ENCODE measurements at places on chromosomes 7 and 10. TPM values are rescaled to one million over a fixed set of nuclear protein-coding genes. Genes with fewer than 3 reads are reported as not detected.

DNA sequence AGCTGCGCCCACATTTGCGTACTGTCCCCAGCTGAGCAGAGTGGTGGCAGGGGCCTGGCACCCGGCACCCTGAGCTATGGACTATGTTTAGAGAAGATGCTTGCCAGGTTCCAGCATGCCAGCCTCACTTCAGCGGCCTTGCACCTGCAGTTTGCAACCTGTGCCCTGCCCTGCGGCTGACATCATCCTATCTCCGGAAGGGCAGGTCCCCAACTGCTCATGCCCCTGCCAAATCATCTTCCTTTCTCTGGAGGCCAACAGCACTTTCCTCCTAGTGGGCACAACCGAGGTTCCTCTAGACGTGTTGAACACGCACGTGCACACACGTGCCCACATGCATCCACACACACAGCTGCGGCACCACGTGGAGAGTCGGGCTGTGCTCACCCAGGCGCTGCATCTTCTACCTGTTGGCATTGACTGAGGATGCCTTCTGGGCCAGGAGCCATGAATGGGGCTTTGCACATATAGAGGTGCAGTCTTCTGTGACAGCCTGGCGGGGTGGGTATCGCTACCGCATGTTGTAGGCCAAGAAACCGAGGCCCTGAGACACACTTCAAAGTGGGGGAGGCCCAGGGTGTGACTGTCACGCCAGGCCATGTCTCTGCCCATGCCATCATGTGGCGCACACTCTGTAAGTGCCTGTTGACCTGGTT is 24.5 kb downstream of the CNPY1 start:
- no peak for DNase-seq
- H3K27ac ChIP-seq, result no peak overlapping the region
- no peak overlapping the region for H3K4me3 ChIP-seq
- no peaks in the 10 kb centered on the region for H3K27me3 ChIP-seq

GRCh38 chr7:17560516-17560915 is 262.1 kb downstream of the AHR start:
- H3K4me3 ChIP-seq, result no peak overlapping the region
- peaks cover 2% of the 10 kb centered on the region for H3K27me3 ChIP-seq
- H3K4me1 ChIP-seq, result no peaks in the 10 kb centered on the region
- H3K27ac ChIP-seq, result no peak overlapping the region

- H3K36me3 ChIP-seq, result no peaks in the 10 kb centered on the region
- H3K4me1 ChIP-seq, result peaks cover 46% of the 10 kb centered on the region
- no peak overlapping the region for H3K27ac ChIP-seq
- H3K27me3 ChIP-seq, result no peaks in the 10 kb centered on the region
- peak overlapping the region; percentile 35 for H3K4me3 ChIP-seq
- peak; percentile 49 for DNase-seq
Observed at GRCh38 chr10:110354322-110354766, 49.6 kb upstream of the SMNDC1 start.

DNA sequence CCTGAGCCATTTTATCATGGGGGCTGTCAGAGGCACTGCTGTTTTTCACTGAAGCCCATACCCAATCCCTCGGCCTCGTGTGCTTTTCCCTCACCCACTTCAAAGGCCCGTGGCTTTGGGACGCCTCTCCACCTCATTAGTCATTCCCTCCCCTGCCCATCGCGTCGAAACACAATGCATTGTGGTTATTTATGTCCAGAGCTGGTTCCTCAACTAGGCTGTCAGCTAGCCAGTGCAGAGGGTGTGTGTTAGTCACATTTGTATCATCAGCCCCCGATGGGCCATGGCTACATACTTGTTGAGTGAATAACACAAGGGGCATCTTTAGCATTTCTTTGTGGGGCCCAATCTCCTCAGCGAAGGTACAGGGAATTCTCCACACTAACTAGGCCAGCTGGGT is 3.8 kb upstream of the CRCP start:
- H3K4me3 ChIP-seq, result no peak overlapping the region
- H3K36me3 ChIP-seq, result no peaks in the 10 kb centered on the region
- H3K27me3 ChIP-seq, result no peaks in the 10 kb centered on the region
- H3K4me1 ChIP-seq, result peaks cover 15% of the 10 kb centered on the region
- H3K27ac ChIP-seq, result no peak overlapping the region

- DNase-seq, result no peak
- H3K36me3 ChIP-seq, result peaks cover 8% of the 10 kb centered on the region
- peaks cover 1% of the 10 kb centered on the region for H3K27me3 ChIP-seq
- H3K4me3 ChIP-seq, result peak overlapping the region; percentile 98
- peaks cover 30% of the 10 kb centered on the region for H3K4me1 ChIP-seq
Observed at GRCh38 chr10:114172776-114173602, 1.0 kb downstream of the CCDC186 start.

- H3K27ac ChIP-seq, result no peak overlapping the region
- no peak overlapping the region for H3K4me3 ChIP-seq
- no peaks in the 10 kb centered on the region for H3K36me3 ChIP-seq
- H3K4me1 ChIP-seq, result no peaks in the 10 kb centered on the region
Observed at GRCh38 chr7:18890885-18891621, 226.4 kb downstream of the TWIST1 start.

GPR37 gene
- not detected for total RNA-seq

DNA sequence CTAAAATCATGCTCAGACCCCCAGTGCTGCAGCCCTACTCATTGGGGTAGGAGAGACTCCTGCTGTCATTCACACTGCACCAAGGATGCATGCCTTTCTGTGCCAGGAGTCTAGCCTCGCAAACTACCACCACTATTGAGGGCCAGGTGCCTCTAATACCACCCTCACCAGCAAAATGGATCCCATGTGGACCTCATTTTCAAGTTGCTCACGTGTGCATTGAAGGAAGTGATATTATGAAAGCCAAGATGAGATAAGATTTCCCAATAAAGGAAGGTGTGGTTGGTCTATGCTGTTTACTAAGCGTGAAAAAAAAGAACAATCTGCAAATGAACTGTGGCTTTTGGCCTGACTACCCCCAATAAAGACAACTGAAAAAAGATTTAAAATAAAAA is 7.2 kb upstream of the LAMTOR4 start:
- H3K4me3 ChIP-seq, result no peak overlapping the region
- no peak overlapping the region for H3K27ac ChIP-seq
- H3K36me3 ChIP-seq, result no peaks in the 10 kb centered on the region
- DNase-seq, result no peak
- H3K27me3 ChIP-seq, result peaks cover 2% of the 10 kb centered on the region

PLCE1 gene
- not detected for total RNA-seq

- no peaks in the 10 kb centered on the region for H3K27me3 ChIP-seq
- no peak overlapping the region for H3K4me3 ChIP-seq
- no peaks in the 10 kb centered on the region for H3K4me1 ChIP-seq
- no peak overlapping the region for H3K27ac ChIP-seq
- no peaks in the 10 kb centered on the region for H3K36me3 ChIP-seq
Observed at GRCh38 chr7:69531050-69531449, 67.2 kb upstream of the AUTS2 start.

DNA sequence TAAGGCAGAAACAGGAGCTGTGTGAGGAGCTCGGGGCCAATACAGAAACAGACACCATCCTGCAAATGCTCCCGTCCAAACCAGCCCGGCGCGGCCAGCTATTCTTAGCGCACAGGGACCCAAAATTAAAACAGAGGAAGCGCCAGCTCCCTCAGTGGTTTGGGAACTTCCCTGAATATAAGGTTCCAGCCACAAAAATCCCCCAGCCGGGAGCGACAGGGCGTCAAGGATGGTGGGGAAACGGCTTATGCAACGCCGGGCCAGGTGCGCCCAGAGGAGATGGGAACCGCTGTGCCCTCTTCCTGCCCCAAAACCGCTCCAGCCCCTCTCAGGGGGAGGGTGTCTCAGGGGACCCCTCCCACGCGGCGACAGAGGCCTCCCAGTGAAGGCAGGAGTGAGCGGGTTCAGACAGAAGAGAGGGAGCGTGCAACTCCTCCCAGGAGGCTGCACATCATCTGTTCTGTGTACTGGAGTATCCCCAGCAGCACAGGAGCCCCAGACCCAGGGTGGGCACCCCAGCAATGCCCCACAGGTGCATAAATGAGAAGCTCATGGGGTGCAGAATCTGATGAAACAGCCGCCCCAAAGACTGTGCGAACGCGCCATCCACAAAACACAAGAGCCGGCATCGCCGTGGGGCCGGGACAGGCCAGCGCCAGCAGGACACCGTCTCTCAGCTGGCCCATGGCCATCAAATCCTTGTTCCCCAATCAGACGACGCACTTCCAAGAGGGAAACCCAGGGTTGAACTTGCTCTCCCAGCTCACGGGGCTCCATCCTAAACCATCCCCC is 73.9 kb upstream of the PDGFA start:
- H3K36me3 ChIP-seq, result no peaks in the 10 kb centered on the region
- peaks cover 6% of the 10 kb centered on the region for H3K4me1 ChIP-seq
- H3K27ac ChIP-seq, result no peak overlapping the region
- DNase-seq, result no peak
- H3K27me3 ChIP-seq, result no peaks in the 10 kb centered on the region

PDE1C gene
- not detected for total RNA-seq

GRCh38 chr7:111098011-111098925 is 7.3 kb downstream of the LRRN3 start:
- no peaks in the 10 kb centered on the region for H3K36me3 ChIP-seq
- H3K4me3 ChIP-seq, result peak overlapping the region; percentile 29

- H3K36me3 ChIP-seq, result no peaks in the 10 kb centered on the region
- no peak for DNase-seq
- no peak overlapping the region for H3K4me3 ChIP-seq
- peaks cover 52% of the 10 kb centered on the region for H3K4me1 ChIP-seq
Observed at GRCh38 chr7:27153526-27153925, 1.1 kb upstream of the HOXA3 start.

AMZ1 gene
- 1.8 TPM for total RNA-seq

Measured in CD4-positive, CD25-positive, alpha-beta regulatory T cell (primary cell).